Globus pallidus (tissue), 1 donor: ENCODE measurements at places on chromosomes 6 and 20.

- DNase-seq = no peak
Measured at GRCh38 chr20:44772636-44773035, 27.0 kb downstream of the KCNK15 start.

DNA sequence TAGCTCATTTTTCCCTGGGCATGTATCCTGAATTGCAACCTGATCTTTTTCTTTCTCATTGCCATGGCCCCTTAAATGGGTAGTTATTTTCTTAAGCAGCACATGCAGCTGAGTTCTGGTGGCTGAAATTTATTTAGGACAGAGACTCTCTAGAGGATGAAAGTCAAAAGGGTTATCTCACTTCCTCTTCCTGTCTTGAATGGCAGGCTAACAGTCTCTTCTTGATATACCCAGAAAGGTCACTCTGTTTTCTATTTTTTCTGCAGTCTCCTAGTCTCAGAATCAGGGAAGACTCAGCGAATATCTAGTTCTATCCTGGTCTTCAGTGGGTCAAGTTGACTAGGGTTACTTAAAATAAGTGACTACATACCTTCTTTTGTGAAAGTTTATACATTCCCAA lies 243.3 kb downstream of the EPHA7 start:
- no peak for DNase-seq

DNA sequence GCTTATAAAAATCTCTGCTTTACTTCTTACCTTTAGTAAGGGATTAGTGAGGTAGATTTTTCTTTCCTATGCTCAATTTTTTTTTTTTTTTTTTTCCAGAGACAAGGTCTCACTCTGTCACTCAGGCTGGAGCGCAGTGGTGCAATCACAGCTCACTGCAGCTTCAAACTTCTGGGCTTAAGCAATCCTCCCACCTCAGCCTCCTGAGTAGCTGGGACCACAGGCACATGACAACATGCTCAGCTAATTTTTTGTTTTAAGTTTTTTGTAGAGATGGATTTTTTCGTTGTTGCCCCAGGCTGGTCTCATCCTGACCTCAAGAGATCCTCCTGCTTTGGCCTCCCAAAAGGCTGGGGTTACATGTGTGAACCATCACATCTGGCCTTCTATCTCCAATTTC lies 58.9 kb upstream of the RREB1 start:
- no peak for DNase-seq

DNA sequence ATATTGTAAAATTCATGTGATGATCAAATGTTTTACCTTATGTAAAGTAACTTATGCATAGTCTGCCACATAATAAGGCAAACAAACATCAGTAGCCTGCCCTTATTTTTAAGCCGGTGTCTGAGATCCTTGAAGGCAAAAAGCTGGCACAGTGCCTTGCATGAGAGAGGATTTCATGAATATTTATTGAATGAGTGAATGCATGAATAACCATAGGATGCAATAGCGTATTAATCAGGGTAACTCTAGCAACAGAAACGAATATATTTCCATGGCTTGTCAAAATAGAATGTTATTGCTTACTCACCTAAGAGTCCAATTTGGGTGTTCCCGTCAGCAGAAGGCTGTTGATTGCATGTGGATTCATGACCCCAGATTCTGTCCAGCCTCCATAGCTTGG lies 34.9 kb downstream of the BTBD3 start:
- DNase-seq = no peak

- no peak for DNase-seq
Measured at GRCh38 chr6:3776881-3777507, 25.5 kb upstream of the PXDC1 start.

GRCh38 chr6:146335336-146335735 lies 208.3 kb upstream of the RAB32 start:
- no peak for DNase-seq
